Skeletal muscle cell (primary cell): ENCODE measurements at places on chromosomes 1 and 21.

GRCh38 chr21:37642493-37642892 lies 273.8 kb downstream of the KCNJ6 start:
- DNase-seq: no peak

DNA sequence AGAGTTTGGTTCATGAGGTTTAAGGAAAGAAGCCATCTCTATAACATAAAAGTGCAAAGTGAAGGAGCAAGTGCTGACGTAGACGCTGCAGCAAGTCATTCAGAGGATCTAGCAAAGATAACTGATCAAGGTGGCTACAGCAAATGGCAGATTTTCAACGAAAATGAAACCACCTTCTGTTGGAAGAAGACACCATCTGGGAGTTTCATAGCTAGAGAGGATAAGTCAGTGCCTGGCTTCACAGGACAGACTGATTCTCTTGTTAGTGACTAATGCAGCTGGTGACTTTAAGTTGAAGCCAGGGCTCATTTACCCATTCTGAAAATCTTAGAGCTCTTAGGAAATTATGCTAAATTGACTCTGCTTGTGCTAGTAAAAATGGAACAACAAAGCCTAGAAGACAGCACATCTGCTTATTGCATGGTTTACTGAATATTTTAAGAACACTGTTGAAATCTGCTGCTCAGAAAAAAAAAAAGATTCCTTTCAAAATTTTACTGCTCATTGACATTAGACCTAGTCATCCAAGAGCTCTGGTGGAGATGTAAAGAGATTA lies 10.5 kb downstream of the MAEL start:
- no peak for DNase-seq

DNA sequence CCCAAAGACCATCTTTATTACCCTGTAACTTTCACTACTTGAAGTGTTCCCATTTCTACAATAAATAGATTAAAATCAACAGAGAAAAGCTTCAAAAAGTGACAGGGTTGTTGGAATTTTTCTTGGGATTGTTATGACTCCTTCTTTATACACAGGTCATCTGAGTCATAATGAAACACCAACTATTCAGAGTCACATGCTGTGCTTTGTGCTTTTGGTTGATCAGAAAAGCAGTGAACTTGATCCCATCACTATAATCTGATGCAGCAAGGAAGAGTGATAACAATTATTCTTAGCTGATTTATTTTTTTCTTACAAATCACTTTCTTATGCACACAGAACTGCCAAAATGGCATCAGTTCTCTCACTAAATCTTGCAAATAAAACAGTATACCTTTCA lies 422.9 kb downstream of the PTBP2 start:
- peak; percentile 41 for DNase-seq

GRCh38 chr1:31642366-31642765 lies 2.3 kb downstream of the PEF1 start:
- DNase-seq: no peak

DNA sequence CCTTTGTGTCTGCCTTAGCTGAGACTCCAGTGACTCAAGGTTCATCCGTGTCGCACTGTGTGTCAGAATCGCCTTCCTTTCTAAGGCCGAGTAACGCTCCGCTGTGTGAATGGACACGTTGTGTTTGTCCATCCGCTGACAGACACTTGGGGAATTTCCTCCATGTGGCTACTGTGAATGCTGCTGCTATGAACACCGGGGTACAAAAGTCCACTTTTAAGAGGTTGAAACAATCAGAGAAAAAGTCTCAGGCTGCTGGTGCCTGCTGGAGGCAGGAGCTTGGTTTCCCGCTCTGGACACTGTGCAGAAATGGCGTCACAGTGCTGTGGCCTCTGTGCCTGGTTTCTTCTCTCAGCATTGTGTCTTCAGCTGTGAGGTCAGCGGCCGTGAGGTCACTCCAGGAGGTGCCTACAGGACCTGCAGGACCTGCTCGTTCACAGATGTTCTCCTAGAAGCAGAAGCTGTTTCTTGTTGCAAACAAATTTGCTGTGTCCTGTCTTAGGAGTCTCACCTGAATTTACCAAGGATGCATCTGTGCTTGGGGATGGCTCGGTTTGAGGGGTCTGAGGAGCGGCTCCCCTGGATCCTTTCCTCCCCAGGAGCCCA lies 34.2 kb downstream of the KRTAP10-1 start:
- DNase-seq: no peak

- DNase-seq: no peak
Observed at GRCh38 chr1:51978099-51978498, 12.4 kb downstream of the RAB3B start.

- DNase-seq: no peak
Observed at GRCh38 chr1:57479471-57479870, 55.6 kb upstream of the DAB1 start.

DNA sequence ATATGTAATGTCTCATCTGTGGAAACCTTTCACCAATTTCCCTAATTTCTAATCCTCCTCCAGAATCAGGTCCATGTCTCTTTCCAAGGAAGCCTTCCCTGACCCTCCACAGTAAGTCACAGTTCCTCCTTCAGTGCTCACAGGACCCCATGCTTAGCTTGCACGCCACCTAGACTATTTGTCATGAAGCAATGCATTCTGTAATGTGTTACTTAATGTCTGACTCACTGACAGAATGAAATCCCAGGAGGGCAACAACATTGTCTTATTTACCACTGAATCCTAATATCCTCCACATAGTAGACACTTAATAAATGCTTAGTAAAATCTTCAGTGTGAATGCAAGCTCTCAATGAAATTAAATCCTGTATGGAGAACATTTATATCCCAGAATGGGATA lies 245.9 kb upstream of the PLD5 start:
- no peak for DNase-seq

DNA sequence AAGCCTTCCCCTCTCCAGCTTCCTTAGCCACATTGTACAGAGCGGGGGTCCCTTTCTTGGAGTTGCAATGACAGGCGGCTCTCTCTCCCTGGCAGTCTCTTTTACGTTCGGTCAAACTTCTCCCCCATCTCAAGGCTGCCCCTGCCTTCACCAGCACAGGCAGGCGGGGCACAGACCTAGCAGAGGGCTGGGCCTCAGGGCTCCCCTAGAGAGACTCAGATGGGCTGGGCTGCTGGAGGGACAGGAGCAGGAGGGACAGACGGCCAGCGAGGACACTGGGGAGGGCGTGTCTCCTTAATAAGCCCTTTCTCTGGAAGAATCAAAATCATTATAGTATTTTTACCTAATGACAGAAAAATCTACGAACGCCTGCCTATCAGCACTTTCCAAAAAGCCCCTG lies 79.6 kb downstream of the CASZ1 start:
- no peak for DNase-seq
